Neural progenitor cell (in vitro differentiated cells): ENCODE measurements at places on chromosomes 11 and 22.
A peak's percentile ranks its signal among the peaks of the same experiment; 100 is the strongest.

DNA sequence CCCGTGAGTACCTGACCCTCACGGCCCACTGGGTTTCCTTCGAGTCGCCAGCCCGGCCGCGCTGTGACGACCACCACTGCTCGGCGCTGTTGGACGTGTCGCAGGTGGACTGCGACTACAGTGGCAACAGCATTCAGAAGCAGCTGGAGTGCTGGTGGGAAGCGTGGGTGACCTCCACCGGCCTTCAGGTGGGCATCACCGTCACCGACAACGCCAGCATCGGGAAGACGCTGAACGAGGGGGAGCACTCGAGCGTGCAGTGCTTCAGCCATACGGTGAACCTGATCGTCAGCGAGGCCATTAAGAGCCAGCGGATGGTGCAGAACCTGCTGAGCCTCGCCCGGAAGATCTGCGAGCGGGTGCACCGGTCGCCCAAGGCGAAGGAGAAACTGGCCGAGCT is 32.2 kb downstream of the ZBED4 start:
- DNase-seq: no peak

- DNase-seq: no peak
These were observed 2.7 kb downstream of the SLC43A1 start for GRCh38 chr11:57512646-57513451.

- DNase-seq: no peak
These were observed 243.9 kb downstream of the TENM4 start for GRCh38 chr11:79196950-79197349.

DNA sequence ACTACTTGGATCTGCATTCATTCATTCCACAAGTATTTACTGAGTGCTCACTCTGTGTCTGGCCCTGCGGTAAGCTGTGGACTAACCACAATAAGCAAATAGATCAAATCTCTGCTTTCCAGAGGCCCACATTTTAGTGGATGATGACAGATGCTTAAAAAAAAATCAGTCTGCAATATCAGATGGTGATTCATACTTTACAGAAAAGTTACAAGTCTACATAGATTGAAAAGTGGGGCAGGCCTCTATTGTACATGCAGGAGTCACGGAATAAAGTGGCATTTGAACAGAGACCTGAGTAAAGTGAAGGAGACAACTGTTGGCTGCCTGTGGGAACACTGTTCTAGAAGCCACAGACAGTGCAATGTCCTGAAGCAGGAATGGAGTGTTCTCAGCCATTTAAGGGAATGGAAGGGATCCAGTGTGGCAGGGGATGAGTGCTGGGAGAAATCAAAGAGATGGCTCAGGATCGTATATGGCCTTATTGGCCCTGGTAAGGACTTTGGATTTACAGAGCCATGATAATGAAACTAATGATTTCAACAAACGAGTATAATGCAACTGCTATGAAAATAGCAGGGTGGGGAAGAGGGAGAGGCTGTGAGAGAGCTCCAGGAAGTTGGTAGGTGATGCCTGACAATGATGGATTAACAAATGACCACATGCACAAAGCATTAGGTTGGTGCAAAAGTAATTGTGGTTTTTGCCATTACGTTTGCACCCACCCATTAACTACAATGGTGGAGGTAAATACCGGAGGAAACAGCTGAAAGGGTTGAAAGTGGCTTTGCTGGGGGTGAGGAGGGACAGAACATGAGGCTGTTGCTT is 31.1 kb downstream of the TMEM45B start:
- no peak for DNase-seq

- no peak for DNase-seq
These were observed 88.2 kb downstream of the FCHSD2 start for GRCh38 chr11:73053964-73054363.

DNA sequence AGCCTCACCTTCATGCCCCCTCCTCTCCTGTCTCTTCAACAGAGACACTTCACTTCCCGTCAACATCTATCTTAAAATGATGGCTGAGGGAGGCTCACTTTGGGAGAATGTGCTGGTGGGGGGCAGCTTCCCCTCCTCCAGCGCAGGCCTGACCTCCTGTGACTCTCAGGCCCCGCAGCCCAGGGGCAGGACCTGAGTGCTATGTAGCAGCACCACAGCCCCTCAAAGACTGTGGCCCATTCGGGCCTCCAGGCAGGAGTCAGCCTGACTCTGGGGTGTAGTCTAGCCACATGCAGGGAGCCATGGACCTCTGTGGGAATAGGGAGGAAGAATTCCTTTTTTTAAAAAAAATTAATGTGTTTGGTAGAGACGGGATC is 43.7 kb downstream of the DKK3 start:
- DNase-seq: no peak

GRCh38 chr22:38246692-38247091 is 26.1 kb downstream of the TMEM184B start:
- DNase-seq: no peak

DNA sequence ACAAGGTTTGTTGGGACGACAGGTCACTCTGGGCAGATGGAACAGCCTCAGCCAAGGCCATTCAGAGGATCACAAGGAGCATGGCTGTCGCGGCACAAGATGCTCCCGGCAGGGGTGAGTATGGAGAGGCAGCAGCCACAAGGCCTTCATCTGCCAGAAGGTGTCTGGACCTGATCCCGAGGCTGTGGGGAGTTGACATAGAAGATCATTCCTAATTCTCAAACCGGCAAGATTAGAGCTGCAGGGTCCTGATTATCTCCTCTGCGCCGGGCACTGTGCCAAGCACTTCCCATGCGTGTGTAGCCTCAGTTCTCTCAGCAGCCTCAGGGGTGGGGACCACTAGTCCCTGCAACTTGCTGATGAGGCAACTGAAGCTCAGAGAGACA is 32.3 kb upstream of the RFPL3 start:
- DNase-seq: no peak

DNA sequence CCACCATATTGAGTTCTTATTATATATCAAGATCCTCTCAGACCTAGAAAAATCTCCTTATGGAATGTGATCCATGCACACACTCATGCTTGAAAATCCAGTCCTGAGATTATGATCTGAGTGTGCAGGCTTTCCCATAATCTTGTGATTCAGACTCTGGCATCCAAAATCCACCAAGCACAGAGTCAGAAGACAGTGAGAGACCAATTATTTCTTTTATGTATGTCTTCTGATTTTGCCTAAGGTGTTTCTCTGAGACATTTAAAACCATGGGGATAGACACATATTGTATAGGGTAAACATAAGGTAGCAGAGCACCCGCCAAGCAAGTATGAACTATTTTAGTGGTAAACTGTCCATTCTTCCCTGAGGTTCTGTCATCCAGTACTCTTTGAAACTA is 52.0 kb upstream of the MMP13 start:
- DNase-seq: no peak

DNA sequence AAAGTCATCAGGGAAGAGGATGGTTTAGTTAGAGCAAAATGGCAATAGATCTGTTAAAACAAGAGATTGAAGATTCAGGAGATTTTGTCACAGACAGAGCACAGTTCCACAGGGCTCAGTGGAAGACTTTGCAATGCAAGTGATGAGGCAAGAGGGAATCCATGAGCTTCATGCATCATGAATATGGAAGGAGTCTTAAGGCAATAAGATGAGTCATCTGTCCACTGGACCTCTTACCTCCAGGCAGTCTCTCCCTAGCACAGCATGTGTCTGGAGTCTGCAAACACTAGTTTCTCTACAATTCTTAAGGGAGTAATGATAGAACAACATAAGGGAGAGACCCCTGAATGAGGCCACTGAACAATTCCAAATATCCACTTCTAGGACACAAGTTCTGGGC is 245.7 kb downstream of the NXPE2 start:
- DNase-seq: no peak

- DNase-seq: no peak
These were observed 4.6 kb downstream of the HYLS1 start for GRCh38 chr11:125892071-125892470.

DNA sequence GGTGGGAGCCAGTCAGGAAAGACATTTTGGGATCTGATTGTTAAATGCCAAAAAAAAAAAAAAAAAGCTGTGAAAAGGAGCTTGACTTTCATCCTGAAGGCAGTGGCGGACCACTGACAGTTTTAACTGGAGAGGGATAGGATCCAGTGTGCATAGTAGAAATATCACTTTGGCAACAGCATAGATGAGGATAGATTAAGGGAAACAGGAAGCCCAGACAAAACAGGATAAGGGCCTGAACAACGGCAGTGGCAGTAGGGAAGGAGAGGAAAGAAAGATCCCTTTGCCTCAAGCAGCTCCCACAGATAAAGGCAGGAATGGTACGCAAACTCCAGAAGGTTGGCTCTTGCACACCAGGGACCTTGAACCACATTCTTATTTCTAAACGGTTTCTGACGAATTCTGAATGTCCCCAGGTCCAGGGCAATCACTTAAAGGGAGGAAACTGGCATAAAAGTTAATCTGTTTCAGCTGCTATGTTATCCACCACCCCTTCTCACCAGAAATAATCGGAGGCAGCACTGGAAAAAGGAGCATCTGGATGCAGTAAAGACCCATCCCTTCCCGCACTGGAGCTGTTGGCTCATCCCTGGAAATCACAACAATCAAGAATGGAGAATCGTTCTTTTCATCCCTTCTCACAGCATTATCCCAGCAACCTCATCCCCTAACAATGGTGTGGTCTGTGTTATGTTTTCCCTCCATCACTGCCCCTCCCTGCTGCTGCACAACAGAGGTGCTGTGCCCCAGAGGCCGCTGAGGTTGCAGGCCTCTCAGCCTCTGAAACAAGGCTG is 99.1 kb downstream of the GAB2 start:
- peak; percentile 63 for DNase-seq

DNA sequence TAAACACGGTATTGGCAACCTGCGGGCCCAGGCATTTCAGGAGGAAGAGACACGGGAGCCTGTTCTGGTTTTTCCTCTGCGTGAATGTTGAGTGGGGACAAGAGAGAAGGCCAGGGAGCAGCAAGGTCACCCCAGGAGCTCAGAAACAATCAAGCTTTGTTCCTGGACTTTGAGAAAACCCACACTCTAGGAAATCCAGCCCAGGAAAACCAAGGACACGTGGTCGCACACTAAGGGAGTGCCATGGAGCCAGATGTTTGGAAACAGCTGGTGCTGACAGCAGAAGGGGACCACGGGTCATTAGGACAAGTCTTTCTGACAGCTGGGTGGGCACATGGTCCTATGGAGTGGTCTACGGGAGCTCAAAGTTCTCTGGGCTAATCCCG is 44.1 kb downstream of the MYH9 start:
- DNase-seq: no peak
